Right ventricle myocardium superior (tissue), 1 donor: ENCODE measurements at places on chromosomes 12 and 14. TPM values are rescaled to one million over a fixed set of nuclear protein-coding genes. Genes with fewer than 3 reads are reported as not detected.

The PPFIA2 gene
- total RNA-seq = 0.35 TPM

The FLVCR2 gene
- total RNA-seq = 2.1 TPM

The GMPR2 gene
- 26.2 TPM for total RNA-seq

- DNase-seq = no peak
These were observed 65.9 kb upstream of the C14orf180 start for GRCh38 chr14:104513641-104514046.

DNA sequence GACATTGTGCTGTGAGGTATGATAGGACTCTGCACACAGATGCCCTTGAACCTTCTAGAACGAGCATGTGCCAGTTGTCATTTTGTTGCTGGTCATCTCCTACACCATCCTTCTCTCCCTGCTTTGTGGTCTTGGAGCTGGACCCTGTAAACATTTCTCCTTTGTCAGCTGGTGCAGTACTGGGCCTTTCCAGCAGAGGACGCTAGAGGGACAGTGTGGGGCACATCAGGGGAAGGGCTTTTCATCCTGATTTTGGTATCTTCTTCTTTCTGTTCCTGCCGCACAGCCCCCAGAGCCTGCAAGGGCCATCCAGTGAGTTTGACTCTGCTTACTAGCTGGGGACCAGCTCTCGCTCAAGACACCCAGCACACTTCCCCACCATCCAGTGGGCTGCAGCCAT, 484.6 kb downstream of the AACS start:
- DNase-seq = no peak

DNA sequence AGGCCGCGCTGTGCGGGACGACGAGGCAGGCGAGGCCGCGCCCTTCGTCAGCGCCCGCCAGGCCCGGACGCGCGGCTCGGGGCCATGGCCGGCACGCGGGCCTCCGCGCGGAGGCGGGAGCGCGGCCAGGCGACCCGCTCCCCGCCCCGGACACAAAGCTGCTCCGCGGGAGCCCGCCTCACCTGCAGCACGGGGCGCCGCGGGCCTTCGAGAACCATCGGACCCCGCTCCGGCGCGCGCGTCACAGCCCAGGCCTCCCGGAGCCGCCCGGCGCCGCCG, 342 bp downstream of the DICER1 start:
- DNase-seq = no peak
